Cerebellar nuclear complex (tissue), 1 donor: ENCODE measurements at places on chromosomes 3 and 15.

DNA sequence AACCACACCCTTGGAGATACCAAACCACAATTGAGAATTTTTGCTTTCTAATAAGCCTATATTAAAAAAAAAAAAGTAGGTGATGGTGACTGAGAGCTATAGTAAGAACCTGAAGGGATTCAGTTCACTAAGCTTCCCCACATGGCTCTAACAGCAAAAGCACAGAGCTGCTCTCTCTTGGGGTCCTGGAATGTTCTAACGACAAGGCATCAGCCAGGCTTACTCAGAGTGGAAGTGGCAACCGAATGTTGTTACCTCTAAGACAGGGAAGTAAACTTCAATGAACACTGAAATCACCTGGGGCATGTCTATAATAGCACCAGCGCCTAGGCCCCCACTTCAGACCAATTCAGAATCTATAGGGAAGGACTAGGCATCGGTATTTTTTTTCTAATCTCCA is 397.7 kb downstream of the MAGI1 start:
- no peak for DNase-seq

DNA sequence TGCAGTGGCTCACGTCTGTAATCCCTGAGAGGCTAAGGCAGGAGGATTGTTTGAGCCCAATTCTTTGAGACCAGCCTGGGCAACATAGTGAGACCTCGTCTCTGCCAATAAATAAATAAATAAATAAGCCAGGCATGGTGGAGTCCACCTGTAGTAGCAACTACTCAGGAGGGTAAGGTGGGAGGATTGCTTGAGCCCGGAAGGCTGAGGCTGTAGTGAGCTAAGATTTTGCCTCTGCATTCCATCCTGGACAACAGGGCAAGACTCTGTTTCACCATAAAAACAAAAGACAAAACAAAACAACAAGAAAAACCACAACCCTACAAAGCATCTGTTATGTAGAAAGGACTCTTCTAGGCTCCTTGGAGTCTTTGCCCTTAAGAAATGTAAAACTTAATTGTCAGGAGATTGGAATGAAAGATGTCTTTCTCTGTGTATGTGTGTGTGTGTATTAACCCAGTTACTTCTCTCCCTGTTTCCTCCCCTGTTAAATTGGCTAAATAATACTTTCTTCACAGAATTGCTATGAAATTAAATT is 9.5 kb downstream of the NECTIN3 start:
- DNase-seq, result no peak

DNA sequence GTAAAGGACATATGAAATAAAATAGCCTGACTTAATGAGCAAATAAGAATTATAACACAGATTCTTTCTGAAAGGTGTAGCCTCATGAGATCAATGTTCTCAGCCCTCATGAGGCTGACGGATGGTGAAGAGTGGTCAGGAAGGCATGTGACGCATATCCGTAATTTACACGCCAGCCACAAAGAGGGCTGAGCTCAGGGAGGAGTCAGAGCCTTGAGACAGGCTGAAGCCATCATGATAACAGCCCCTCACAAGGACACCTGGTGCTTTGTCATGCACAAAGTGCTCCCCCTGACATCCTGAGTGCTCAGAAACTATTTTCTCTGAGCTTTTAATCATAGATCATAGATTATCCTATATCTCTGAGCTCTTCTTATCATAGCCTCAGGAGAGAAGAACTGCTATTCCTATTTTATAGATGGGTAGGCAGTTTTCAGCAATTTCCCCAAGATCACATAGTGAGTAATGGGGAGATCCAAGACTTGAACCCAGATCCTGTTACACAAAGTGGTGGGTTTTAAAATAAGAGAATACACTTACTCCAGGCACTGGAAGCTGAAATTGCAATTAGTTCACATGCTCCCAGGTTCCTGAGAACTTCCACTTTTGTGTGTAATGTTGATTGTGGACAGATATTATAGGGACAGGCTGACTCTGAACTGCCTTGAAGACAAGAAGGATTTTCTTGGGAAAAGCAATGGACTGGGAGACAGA is 267.1 kb downstream of the RPLP1 start:
- no peak for DNase-seq

DNA sequence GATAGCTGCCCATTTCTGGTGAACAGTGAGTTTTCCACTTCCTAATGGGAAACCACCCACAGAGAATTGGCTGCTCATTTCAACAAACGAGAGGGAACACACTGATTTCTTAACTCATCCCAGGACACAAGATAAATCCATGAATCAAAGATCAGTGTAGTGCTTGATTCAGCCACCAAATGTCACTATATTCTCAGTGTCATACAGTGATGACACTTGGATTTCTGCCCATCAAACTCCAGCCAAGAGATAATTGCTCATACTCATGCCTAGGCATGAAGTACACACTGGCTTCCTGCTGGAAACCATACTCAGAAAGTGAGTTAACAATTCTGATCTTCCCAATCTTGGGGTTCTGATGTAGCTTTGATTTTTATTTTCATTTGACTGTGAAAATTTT is 35.4 kb upstream of the GRM7 start:
- DNase-seq, result no peak

GRCh38 chr3:125128861-125129501 is 73.2 kb upstream of the HEG1 start:
- DNase-seq, result no peak

DNA sequence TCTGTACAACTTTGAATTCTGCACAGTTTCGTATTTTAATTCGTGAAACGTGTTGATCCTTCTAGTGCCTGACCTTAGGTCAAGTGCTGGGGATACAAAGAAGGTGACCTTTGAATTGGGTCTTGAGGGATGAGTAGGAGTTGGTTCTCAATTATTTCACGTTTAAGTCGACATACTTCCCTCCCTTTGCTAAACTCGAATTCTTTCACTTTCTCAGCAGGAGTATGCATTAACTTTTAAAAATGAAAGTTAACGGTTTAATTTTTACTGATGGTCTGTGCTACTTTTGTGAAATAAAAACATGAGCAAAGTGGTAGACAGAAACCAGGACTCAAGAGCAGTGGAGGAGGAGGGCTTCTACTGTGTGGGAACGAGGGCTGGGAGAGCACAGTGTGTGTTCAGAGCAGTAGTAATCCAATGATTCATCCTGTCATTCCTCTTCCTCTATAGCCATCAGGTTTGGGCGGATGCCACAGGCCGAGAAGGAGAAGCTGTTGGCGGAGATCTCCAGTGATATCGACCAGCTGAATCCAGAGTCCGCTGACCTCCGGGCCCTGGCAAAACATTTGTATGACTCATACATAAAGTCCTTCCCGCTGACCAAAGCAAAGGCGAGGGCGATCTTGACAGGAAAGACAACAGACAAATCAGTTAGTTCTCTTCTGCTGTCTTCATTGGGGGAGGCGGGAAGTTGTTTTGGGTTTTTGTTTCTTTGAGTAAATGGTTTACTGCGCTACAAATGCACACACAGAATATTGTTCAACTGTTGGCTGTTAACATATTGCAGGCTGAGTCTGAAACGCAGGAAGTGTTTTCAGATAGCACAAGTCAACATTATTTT is 78.6 kb upstream of the TSEN2 start:
- no peak for DNase-seq

DNA sequence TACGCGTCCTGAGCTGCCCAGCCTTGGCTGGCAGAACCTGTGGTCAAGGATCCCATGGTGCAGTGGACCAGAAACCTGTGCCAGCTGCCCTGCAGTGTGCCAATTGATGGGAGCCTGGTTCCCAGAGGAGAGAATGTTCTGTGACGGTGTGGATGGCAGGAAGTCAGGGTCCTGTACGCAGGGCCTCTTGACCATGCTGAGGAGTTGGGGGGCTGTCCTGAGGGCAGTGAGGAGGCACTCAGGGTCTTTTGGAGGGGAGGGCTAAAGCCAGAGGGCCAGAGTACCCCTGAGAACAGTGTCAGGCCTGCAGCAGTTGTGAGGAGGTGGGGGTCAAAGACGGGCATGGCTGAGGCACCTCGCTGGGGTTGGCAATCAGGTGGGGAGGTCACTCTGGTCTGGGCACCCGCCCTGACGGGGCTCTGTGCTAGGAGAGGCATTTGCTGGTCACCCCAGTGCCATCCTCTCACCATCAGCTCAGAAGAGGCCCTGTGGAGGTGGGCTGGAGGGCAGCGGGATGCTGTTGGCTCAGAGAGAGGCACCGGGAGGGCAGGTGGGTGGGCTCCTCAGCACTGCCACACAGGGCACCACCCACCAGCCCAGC is 61.0 kb downstream of the SCN5A start:
- DNase-seq, result no peak

DNA sequence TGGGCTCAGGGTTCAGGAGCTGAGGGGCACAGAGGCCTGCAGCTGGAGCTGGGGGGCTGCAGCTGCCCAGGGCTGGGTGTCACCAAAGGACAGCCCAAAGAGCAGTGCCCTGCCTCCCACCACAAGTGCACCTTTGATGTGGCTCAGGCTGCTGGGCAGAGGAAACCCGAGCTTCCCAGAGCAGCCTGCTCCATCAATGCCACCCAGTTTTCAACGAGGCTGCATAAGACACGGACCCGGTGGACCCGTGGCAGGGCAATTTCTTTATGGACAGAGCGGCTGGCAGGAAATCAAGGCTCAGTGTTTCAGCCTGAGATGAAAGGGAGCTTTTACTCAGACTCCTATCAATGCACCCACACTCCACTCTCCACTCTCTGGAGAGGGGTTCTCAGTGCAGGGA is 18.7 kb downstream of the SEMA5B start:
- DNase-seq, result no peak

GRCh38 chr3:134362221-134362620 is 12.0 kb downstream of the AMOTL2 start:
- DNase-seq, result no peak

GRCh38 chr3:127156338-127157050 is 36.4 kb upstream of the PRR23E start:
- no peak for DNase-seq

GRCh38 chr3:25502233-25502632 is 74.2 kb downstream of the RARB start:
- no peak for DNase-seq

- no peak for DNase-seq
Measured at GRCh38 chr3:195403841-195404408, 38.9 kb downstream of the ACAP2 start.

- no peak for DNase-seq
Measured at GRCh38 chr3:64895991-64896895, 208.4 kb upstream of the ADAMTS9 start.

- no peak for DNase-seq
Measured at GRCh38 chr3:194250098-194251002, 100.8 kb downstream of the CPN2 start.

DNA sequence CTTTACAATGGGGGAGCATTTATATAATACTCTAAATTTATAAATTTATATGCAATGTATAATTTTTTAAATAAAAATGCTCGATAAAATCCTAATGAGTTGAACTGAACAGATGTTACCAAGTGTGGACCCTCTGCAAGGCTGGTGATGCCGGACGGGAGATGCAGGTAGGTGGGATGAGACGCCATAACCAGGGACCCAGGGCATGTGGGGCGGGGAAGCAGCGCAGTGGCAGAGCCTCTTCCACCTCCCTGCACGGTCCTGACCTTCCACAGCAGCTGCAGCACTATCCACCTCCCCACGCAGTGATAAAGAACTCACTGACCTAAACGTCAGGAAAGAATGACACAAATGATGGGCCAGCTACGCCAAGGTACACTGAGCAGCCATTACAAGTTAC is 12.8 kb downstream of the PCSK6 start:
- no peak for DNase-seq

DNA sequence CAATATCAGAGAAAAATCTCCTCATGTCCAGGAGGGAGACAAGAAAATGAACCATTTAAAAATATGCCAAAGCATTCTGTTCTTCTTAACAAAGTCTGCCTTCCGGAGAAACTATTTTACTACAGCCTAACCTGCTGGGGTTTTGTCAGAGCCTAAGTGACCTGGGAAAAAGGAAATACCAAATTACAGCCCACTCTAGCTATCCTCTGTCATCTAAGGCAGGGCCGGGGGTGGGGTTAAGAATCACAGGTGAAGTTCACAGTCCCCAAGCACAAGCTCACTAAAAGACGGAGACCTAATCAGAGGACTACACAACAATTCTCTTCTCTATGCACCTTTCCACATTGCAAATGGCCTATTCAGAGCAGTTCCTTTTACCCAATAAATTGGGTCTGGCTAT is 116.6 kb downstream of the TRIM42 start:
- no peak for DNase-seq

DNA sequence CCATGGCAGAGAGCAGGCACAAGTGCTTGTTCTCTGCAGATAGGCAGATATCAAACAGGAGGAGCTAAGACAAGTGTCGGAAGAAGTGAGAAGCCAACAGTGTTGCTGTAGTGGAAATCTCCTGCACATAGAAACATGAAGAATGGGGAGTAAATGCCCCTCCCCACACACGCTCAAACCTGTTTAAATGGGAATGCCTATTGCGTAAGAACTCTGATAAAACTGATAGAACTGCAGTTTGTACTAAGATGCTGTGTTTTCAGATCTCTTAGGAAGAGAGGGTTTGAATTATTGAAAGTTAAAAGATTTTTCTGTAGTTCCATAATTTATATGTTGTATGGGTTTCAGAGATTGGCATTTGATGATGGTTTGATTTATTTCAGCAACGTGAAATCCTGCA is 19.6 kb downstream of the EIF2AK4 start:
- no peak for DNase-seq

DNA sequence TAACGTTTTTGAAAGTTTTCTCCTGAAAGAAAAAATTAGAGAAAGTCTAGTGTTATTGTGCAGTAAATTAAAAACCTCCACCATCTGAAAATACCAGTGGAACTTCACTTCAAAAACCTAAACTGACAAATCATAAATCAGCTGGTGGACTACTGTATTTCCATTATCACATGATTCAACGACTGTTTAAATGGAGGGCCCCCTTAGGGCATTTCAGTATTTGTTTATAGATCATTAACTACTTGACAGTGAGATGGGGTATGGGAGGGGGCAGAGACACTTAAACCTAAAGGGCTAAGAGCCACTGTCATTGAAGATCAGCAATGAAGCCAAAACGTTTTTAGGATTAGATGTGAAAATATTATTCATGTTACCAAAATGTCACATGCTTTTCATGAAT is 8.8 kb upstream of the C15orf61 start:
- DNase-seq, result no peak

DNA sequence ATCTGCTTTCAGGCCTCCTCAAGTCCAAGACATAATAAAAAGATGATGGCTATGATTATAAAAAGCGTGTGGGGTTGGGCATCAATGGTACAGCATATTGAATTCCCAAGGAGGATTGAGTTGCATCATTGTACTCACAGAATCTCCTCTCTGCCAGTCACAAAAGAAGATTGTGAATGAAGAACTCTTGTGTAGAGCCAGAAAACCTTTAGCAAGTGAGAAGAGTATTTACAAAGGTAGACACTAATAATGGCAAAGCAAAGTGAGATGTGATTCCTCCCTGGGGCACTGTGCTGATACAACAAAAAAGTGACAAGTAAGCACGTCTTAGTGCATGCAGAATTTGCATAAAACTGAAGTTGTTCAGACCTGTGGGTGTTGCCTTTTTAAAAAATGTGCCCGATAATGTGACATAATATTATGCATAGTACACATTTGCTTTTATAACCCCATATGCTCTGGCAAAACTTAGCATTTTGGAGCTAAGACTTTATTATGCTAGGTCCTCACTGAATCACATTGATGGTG is 291.2 kb upstream of the TBC1D5 start:
- DNase-seq, result no peak

- no peak for DNase-seq
Measured at GRCh38 chr3:111541911-111542483, at the start of gene CD96. Gene CD96 (plus strand): TSS chr3:111542197. CDS start chr3:111542249, 52 bp downstream.
